AG08396 (cell line): ENCODE measurements at places on chromosomes 5 and 9.

GRCh38 chr9:114006155-114006550 is 71.9 kb downstream of the AMBP start:
- no peak for DNase-seq

GRCh38 chr5:110268283-110268682 is 458.2 kb downstream of the TMEM232 start:
- DNase-seq = no peak

- DNase-seq = no peak
These were observed 137.6 kb upstream of the GPR151 start for GRCh38 chr5:146653560-146653959.

GRCh38 chr9:135565636-135566035 is 4.1 kb downstream of the PAEP start:
- DNase-seq = no peak

DNA sequence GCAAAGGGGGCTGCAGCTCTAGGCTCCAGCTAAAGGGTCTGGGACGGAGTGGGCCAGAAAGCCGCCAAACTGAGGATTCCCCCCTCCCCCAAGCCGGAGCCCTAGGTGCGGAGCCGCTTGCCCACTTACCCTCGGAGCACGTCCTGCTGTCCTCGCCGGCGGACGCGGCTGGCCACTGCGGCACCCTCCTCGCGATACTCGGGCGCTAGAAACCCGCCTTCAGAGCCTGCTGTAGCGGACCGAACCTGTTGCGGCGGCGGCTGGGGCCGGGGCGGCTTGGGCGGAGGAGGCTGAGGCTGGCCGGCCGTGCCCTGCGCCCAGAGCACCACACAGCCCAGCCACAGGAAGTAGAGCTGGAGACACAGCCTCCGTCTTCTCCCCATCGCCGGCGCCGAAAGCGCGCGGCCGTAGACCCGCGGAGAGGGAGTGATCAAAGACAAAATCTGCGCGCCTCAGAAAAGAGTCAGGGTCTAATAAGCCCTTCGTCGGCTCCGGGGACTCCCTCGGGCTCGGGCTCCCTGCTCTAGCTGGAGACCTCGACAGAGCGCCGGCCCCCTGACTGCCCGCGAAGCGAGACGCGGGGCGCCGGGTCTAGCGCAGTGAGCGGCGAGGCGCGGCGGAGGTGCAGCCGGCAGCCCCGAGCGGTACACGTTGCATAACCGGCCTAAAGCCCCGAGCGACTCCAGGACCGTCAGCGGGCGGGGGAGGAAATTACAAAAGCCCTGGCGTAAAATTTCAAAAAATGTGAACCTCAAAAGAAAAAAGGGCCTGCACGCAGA is 635 bp downstream of the FBN2 start:
- peak; percentile 30 for DNase-seq

DNA sequence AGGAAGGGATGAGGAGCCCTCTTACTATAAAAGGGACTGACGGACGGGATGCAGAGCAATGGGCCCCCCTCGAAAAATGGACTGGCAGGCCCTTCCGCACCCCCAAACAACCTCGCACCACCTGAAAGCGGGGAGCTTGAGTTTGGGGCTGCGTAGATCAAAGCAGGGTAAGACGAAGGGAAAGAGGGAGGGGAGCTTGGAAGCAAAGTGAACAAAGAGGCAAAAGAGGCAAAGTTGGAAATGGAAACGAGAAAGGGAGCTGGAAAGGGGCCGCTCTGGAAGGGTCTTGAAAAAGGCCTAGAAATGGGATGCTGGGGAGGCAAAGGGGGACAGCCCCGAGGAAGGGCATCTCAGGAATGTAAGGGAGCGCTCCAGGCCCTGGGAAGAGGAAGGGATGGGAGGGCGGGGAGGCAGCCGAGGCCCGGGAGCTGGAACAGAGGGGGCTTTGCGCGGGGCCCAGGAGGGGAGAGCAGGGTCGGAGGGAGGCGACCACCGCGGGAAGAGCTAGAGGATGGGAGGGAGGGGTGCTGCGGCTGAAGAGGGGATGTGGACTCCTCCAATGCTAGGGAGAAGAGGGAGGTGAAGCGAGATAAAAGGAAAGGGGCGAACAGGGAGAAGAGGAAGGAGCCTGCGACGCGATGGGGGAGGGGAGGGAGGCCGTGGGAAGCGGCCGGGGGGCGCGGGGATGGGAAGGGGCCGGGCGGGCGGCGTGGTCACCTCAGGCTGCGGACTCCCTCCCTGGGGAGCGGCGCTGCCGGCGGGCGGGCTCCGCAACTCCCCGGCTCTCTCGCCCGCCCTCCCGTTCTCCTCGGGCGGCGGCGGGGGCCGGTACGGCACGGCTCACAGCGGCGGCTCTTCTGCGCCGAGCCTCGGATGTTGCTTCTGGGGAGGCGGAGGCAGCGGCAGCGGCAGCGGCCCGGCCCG is 577 bp downstream of the RNF145 start:
- DNase-seq = peak; percentile 52

GRCh38 chr5:131997026-131997726 is 14.3 kb downstream of the ACSL6 start:
- no peak for DNase-seq

- no peak for DNase-seq
These were observed 134.5 kb downstream of the MED10 start for GRCh38 chr5:6243706-6244338.

- DNase-seq = peak; percentile 33
These were observed 31.7 kb downstream of the ZDHHC21 start for GRCh38 chr9:14661421-14662059.

DNA sequence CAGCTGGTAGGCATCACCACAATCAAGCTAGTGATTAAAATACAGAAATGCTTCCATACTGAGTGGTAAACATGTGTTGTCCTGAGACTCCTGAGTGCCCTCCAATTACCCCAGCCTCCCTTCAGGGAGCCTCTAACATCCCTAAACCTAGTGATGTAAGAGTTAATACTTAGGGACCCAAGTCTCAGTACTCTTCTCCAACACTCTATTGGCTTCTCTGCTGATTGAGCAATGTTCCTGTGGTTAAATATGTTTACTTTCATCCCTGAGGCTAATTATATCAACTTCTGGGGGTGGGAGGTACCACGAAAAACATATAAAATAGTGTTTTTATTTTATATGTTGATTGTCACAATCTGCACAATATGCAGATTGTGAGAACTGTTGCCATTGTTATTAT is 5.0 kb downstream of the GRXCR2 start:
- DNase-seq = no peak

DNA sequence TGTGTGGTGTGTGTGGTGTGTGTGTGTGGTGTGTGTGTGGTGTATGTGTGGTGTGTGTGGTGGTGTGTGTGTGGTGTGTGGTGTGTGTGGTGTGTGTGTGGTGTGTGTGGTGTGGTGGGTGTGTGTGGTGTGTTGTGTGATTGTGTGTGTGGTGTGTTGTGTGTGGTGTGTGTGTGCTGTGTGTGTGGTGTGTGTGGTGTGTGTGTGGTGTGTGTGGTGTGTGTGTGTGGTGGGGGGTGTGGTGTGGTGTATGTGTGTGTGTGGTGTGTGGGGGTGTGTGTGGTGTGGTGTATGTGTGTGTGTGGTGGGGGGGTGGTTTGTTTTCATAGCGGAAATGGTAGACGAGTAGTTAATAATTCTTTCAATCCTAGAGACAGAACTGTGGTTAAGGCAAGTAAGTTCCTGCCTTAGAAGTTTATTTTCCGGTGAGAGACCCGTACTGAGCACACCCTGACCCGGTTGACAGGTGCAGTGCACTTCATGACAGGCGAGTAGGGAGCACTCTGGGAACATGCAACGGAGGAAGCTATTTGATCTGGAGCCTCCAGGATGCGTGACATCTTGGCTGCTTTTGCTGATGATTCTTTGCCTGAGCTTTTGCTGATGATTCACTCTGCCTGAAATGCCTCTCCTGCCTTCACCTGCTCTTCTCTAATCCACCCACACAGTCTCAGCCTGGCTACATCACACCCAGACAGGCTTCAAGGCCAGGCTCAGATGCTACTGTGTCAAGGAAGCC is 21.7 kb upstream of the FAT2 start:
- DNase-seq = no peak

DNA sequence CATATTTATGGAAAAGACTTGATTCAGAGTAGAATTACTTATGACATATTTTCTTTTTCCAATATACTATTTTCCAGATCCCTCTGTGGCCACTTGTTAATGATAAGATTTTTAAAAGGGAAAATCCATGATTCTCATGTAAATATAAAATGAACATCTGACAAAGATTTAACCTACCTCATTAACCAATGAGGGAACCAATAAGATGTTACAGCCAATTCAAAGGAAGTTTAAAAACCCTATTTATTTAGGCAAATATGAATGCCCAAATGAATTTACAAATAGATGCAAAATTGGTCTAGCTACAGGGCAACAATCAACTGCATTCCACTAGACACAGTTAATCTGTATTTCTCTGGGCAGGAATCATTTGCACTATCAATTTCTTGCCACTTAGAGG is 226.8 kb downstream of the ADAMTSL1 start:
- no peak for DNase-seq

GRCh38 chr5:73506459-73506955 is 8.3 kb downstream of the BTF3 start:
- DNase-seq = no peak

GRCh38 chr5:111930449-111930848 is 173.5 kb upstream of the NREP start:
- DNase-seq = no peak

DNA sequence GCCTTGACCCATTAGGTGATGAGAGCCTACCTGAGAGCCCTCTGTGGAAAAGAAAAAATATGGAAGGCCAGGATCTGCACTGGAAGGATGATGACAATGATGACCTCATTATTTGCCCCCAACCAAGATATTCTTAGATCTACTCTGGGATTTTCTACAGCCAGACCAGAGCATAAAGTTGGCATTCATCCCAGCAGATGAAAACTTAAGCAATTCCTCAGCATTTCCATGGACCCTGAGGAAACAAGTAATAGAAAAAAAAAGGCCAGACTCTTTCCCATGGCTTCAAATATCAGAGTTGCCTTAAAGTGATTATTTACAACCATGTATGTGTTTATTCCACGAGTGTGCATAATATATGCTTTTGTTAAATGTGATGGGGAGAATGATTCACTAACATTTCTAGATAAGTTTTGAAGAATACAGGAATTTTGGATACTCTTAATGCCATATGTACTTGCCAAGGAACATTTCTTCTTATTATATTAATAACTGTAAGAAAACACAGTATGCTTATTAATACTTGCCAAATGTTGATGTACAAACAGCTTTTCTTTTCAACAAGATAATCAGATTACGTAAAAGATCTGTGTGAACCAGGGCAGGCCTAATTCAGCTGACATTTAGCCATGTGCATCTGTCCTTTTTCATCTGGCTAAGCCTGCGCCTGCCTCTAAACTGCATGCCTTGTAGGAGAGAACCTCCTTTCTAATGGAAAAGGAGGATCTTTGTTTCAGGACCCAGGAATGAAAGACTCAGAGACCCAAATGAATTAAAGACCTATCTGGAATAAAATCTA is 94.8 kb downstream of the ARRDC3 start:
- peak; percentile 12 for DNase-seq

DNA sequence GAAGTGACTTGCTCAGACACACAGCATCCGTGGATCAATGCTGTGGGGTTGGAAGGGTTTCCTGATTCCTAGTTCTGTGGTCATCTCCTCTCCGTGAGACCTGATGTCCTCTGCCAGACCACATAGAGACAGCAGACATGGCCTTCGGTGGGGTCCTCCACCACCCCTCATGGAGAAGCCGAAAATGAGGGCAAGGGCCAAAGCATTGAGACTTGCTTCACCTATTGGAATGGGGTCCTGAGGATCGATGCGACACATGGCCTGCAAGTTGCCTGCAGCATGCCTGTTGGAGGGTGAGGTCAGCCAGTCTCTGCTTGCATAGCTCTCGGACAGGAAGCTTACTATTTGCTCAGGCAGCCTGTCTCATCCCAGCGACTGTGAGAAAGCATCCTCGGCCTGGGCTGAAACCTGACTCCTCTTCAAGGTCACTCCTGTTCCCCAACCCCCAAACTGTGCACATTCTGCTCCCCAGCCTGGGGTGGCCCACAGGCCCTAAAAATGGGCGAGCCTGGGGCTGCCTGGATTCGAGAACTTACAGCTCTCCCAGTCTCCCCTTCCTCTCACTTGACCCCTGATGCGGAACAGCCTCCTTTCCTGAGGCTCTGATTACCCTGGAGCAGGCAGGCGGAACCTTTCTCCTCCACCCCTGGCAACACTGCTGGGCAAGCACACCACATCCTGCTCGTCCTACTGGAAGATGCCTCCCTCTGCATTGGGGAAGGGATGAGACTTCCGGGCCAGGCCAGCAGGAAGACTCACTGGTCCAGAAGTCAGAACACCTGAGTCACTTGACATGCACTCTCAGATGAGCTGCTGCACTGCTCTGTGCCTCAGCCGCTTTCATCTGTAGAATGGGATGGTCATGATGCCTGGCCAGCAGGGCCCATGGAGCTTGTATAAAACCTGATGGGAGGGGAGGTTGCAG is 186.9 kb downstream of the RGS3 start:
- peak; percentile 39 for DNase-seq

DNA sequence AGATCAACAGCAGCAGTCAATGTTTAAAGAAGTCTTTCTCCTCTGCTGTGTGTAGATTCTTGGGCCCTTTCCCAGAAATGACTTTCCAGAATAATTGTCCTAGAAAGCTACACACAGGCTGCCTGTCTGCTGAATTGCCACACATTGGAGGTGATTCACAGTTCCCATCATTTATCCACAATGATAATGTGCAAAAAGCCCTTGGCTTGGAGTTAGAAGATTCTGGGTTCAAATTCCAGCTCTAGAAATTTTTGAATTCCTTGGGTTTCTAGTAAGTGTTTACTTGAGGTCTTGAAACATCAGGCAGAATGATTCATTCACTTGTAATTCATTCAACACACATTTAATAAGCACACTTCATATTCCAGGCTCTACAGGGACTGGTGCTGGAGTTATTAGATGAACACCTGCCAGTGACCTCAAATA is 28.6 kb upstream of the EPB41L4B start:
- DNase-seq = peak; percentile 73

DNA sequence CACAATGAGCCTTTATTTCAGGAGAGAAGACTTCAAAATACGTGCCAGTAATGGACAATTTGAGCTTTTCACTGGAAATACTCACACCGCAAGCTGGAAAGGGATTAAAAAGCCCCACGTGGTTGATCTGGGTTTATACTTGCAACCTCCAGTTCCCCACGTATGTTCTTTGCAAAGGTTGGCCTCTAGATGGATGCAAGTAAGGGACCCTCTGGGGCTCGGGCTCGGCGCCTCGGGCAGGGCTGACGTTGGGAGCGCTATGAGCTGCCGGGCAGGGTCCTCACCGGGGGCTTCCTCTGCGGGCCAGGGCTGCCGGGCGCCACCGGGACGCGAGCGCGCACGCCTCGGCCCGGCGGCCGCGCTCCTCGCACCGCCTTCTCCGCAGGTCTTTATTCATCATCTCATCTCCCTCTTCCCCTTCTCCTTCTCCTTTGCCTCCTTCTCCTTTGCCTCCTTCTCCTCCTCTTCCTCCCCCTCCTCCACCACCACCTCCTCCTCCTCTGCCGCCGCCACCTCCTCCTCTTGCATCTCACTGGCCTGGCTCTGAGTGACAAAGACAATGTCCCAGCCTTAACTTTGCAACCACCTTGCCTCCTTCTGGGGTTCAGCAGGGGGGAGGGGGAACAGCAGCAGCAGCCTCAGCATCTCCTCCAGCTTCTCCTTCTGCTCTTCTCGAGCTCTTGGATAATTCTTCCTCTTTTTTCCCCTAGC is 701 bp upstream of the ZNF462 start:
- DNase-seq = peak; percentile 38

- DNase-seq = no peak
These were observed 144.4 kb downstream of the KCTD16 start for GRCh38 chr5:144315026-144315425.

GRCh38 chr5:144582066-144582465 is 411.4 kb downstream of the KCTD16 start:
- DNase-seq = no peak

- no peak for DNase-seq
These were observed 3.3 kb downstream of the PRELID1 start for GRCh38 chr5:177306674-177307543.

- DNase-seq = no peak
These were observed 323.8 kb upstream of the WWC1 start for GRCh38 chr5:167967494-167968177.
